ENCODE measurements at places on chromosomes 6 and 20. TPM values are rescaled to one million over a fixed set of nuclear protein-coding genes. Genes with fewer than 3 reads are reported as not detected.

Gene RBL1
- total RNA-seq, result 5.6 TPM

Gene MATN4
- not detected for total RNA-seq

Gene TENT5A
- 8.5 TPM for total RNA-seq

Gene TAGAP
- total RNA-seq, result 3.0 TPM

Gene TMC2
- not detected for total RNA-seq

Gene BFSP1
- 2.7 TPM for total RNA-seq

Gene SNPH
- total RNA-seq, result 22.8 TPM

Gene SMOC2
- total RNA-seq, result 45.8 TPM

Gene BANF2
- total RNA-seq, result not detected

GRCh38 chr6:42821846-42822245 lies 40.0 kb downstream of the BICRAL start:
- H3K27ac ChIP-seq, result peak overlapping the region; percentile 78
- peaks cover 42% of the 10 kb centered on the region for H3K36me3 ChIP-seq
- H3K4me3 ChIP-seq, result no peak overlapping the region
- H3K4me1 ChIP-seq, result peaks cover 25% of the 10 kb centered on the region
- DNase-seq, result no peak

DNA sequence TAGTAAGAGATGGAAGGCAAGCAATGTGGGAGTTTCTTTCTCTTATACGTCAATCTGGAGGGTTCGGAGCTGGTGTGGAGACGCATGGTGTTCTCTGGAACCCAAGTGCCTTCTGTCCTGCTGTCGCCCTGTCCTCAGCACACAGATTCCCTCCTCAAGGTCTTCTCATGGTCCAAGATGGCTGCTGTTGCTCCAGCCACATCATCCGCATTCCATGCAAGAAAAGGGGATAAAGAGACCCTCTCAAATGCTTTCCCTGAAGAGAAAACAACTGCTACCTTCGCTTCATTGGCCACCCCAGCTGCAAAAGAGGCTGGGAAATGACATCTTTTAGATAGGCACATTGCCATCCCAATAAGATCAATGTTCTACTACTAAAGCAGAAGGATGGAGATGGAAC lies 151.2 kb downstream of the ANKRD60 start:
- H3K27ac ChIP-seq, result no peak overlapping the region

- H3K36me3 ChIP-seq, result no peaks in the 10 kb centered on the region
- no peak for DNase-seq
- H3K27ac ChIP-seq, result no peak overlapping the region
Measured at GRCh38 chr6:141048451-141048850, 1084.3 kb upstream of the GJE1 start.

GRCh38 chr20:4534315-4534714 lies 187.4 kb upstream of the PRND start:
- no peak overlapping the region for H3K4me3 ChIP-seq
- H3K27ac ChIP-seq, result no peak overlapping the region
- no peaks in the 10 kb centered on the region for H3K27me3 ChIP-seq

- no peaks in the 10 kb centered on the region for H3K4me1 ChIP-seq
- no peaks in the 10 kb centered on the region for H3K36me3 ChIP-seq
- DNase-seq, result no peak
- no peak overlapping the region for H3K27ac ChIP-seq
- no peaks in the 10 kb centered on the region for H3K27me3 ChIP-seq
Measured at GRCh38 chr6:5537967-5538366, 276.7 kb downstream of the FARS2 start.

- H3K4me3 ChIP-seq, result peak overlapping the region; percentile 68
- H3K4me1 ChIP-seq, result peaks cover 57% of the 10 kb centered on the region
- H3K27ac ChIP-seq, result peak overlapping the region; percentile 93
- no peaks in the 10 kb centered on the region for H3K27me3 ChIP-seq
- DNase-seq, result no peak
Measured at GRCh38 chr20:34515484-34516246, 557 bp upstream of the DYNLRB1 start.

- no peak overlapping the region for H3K4me3 ChIP-seq
Measured at GRCh38 chr6:72631480-72631879, 9.6 kb downstream of the KCNQ5 start.

DNA sequence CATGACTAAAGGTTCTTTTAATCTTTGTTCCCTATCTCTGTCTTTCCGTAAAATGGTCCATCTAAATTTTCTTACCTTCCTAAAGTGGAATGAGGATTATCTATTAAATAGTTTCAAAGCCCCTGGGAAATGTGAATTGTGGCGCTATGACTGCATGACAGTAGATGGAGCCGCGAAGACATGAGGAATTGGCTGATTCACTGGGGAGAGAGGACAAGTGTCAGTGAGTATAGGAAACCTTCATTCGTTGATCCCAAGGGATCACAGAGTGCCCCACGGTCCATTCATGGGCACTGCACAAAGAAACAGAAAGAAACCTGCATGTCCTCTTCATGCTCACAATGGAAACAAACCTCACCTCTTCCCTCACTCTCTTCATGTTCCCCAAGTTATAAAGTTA lies 479.3 kb upstream of the BTBD3 start:
- no peak overlapping the region for H3K4me3 ChIP-seq
- H3K36me3 ChIP-seq, result no peaks in the 10 kb centered on the region
- DNase-seq, result no peak
- no peak overlapping the region for H3K27ac ChIP-seq

GRCh38 chr20:15318682-15319081 lies 981.3 kb upstream of the FLRT3 start:
- no peaks in the 10 kb centered on the region for H3K27me3 ChIP-seq
- DNase-seq, result no peak
- no peaks in the 10 kb centered on the region for H3K4me1 ChIP-seq

- H3K4me3 ChIP-seq, result no peak overlapping the region
- no peaks in the 10 kb centered on the region for H3K36me3 ChIP-seq
- no peaks in the 10 kb centered on the region for H3K27me3 ChIP-seq
- peaks cover 4% of the 10 kb centered on the region for H3K4me1 ChIP-seq
Measured at GRCh38 chr6:29647927-29648642, 8.8 kb upstream of the MOG start.

DNA sequence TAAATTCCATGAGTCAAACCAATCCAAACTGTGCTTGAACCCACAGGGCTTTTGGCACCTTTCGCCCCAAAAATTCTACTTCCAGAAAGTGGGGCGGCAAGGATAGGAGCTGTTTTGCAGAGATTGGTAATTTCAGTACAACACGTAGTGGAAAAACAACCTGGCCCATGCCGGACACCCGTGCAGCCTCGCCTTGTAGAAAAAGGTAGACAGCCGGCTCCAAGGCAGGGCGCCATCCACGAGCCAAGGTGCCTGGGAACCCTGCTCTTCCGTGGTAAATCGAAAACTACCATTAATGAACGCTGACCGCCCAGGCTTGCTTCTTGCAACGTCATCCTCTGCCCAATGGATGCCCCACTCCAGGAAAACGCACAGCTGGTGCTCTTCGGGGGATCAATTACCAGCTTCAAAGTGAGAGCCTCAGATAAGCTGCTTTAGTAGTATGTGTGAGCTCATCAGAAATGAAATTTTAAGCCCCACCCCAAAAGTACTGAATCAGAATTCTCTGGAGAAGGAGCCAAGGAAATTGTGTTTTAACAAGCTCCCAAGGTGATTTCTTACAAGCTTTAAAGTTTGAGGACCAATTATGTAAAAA lies 1.8 kb downstream of the OOEP start:
- H3K4me1 ChIP-seq, result no peaks in the 10 kb centered on the region
- H3K4me3 ChIP-seq, result no peak overlapping the region
- H3K27me3 ChIP-seq, result no peaks in the 10 kb centered on the region
- H3K36me3 ChIP-seq, result no peaks in the 10 kb centered on the region

- H3K27me3 ChIP-seq, result no peaks in the 10 kb centered on the region
- no peak for DNase-seq
- H3K4me3 ChIP-seq, result no peak overlapping the region
- peaks cover 11% of the 10 kb centered on the region for H3K4me1 ChIP-seq
- H3K27ac ChIP-seq, result no peak overlapping the region
Measured at GRCh38 chr20:11207749-11208502, 534.1 kb upstream of the JAG1 start.

GRCh38 chr6:21180155-21180554 lies 413.4 kb upstream of the SOX4 start:
- H3K4me3 ChIP-seq, result no peak overlapping the region
- no peak overlapping the region for H3K27ac ChIP-seq
- no peaks in the 10 kb centered on the region for H3K36me3 ChIP-seq
- H3K27me3 ChIP-seq, result no peaks in the 10 kb centered on the region
- no peaks in the 10 kb centered on the region for H3K4me1 ChIP-seq

DNA sequence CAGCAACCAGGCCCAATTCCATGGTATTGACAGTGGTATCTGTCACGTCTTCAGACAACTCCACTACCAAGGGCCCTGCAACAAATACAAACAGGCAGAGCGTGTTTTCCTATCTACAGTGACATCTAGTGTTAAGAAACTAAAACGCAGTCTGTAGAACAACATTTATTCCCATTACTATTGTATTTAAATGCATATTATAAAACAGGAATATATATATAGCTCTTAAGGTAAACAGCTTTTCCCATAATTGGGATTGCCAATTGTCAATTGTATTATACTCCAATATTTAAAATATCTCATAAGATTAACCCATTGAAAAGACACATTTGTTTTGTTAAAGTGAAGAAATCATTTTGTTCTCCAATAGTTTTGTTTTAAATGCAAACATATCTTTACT lies 97.2 kb downstream of the KIF16B start:
- no peak for DNase-seq
- peaks cover 11% of the 10 kb centered on the region for H3K4me1 ChIP-seq
- no peak overlapping the region for H3K4me3 ChIP-seq
- no peaks in the 10 kb centered on the region for H3K36me3 ChIP-seq
